NCI-H2107 (cell line): ENCODE measurements at places on chromosomes 11 and 22.

GRCh38 chr11:3825473-3826154 is 15.1 kb downstream of the RHOG start:
- no peak for DNase-seq

GRCh38 chr22:36362932-36363331 is 24.8 kb downstream of the MYH9 start:
- DNase-seq = no peak

DNA sequence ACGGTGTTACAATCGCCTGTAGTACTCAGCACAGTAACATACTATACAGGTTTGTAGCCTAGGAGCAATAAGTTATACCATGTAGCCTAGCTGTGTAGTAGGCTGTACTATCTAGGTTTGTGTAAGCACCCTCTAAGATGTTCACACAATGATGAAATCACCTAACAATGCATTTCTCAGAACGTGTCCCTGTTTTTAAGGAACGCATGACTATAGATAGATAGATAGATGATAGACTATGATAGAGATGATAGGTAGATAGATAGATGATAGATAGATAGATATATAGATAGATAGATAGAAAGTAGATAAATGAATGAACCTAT is 203.9 kb downstream of the FAM76B start:
- DNase-seq = no peak

DNA sequence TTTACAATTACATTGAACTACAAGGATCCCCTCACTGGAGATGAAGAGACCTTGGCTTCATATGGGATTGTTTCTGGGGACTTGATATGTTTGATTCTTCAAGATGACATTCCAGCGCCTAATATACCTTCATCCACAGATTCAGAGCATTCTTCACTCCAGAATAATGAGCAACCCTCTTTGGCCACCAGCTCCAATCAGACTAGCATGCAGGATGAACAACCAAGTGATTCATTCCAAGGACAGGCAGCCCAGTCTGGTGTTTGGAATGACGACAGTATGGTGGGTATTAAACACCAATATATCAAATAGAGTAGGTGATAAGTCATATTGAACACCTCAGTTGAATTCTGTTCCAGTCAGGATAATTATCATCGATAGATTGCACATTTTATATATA is 4.4 kb downstream of the FBXO7 start:
- no peak for DNase-seq

DNA sequence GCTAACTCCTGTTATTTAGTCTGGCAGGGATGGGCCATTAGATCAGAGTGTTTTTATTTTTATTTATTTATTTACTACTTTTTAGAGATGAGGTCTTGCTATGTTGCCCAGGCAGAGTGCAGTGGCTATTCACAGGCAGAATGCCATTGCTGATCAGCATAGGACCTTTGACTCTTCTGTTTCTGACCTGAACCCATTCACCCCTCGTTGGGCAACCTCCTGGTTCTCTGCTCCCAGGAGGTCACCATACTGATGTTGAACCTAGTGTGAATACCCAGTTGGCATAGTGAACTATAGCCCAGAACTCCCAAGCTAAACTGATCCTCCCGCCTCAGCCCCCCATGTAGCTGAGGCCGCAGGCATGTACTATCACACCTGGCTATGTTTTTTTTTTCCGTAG is 16.5 kb upstream of the CECR2 start:
- no peak for DNase-seq

DNA sequence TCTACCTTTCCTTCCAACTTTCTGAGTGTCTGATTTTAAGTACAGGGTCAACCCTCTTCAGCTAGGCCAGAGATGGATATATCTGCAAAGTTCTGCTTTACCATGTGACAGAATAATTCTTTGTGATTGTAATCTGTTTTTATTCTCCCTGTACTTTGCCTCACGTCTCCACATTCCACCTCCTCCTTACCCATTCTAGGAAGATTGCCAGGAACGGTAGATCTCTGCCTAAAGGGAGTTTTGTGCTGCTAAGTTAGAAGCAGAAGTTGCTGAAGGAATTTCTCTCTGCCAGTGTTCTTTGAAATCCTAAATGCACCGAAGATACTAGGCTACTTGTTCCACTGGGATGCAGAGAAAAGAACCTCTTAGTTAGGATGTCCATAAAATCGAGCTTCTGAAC is 20.7 kb upstream of the FAM181B start:
- DNase-seq = no peak

GRCh38 chr22:39729141-39729934 is 158.8 kb downstream of the CACNA1I start:
- DNase-seq = no peak

DNA sequence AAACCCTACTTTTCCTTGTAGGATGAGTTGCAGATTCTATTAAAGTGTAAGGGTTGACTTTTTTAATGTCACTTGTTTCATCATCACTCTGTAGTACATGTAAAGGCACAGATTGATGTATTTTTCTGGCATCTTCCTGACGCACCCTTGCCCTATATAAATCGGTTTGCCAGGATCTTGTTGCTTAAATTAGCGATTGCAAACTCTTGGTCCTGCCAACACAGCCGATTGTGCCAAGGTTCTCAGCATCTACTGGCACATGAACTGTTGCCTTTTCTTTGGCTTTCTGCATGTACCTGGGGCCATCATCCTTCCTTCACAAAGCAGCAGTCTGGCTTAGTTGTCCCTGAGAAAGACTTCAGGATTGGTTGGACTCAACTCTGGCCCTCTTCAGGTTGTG is 7.5 kb upstream of the LIN7C start:
- DNase-seq = no peak

GRCh38 chr11:91373497-91373896 is 851.1 kb upstream of the FAT3 start:
- no peak for DNase-seq

GRCh38 chr11:9228091-9228490 is 37.1 kb downstream of the DENND5A start:
- DNase-seq = no peak

DNA sequence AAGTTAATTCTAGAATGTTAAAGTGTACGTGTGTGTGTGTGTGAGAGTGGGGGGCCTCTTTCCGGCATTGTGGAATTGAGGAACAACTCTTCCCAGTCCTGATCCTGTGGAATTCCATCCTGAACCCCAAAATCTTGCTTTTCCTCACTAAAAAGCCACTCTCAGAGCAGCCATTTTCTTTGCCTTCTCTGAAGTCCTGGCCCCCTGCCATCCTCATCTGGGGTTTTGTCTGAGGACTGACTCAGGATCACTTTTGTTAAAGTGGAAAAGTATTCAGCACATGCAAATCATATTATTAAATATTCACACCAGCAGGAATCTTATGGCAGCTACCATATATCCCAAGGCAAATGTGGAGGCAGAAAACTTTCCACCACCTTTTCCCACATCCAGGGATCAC is 3.8 kb downstream of the SCN4B start:
- DNase-seq = no peak

- no peak for DNase-seq
Measured at GRCh38 chr11:94100253-94100652, 28.4 kb upstream of the PANX1 start.

DNA sequence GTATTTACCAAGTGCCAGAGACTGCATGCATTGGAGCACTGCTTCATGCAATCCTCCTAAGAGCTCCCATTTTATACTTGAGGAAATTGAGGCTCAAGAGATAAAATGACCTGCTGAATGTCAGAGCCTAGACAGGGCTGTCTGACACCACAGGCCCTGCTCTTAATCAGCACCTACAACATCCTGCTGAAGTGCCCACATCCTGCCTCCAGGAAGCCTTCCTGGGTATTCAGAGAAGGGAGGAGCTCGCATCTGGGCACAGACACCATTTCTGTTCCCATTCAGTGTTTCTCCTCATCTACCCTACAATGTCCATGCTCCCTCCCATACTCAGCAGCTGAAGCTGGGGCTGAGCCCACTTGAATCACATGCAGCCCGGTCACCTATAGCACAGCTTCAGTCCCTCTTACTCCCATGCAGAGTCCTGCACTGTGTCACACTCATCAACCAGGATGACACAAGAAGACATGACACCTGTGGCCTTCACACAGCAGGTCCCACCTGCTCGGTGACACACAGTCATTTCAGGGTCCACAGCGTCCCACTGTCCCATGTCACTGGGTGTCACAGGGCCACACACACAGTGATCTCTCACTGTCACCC is 53.1 kb downstream of the PDE2A start:
- no peak for DNase-seq

- DNase-seq = peak; percentile 29
Measured at GRCh38 chr11:16881074-16881709, 133.0 kb downstream of the PLEKHA7 start.

DNA sequence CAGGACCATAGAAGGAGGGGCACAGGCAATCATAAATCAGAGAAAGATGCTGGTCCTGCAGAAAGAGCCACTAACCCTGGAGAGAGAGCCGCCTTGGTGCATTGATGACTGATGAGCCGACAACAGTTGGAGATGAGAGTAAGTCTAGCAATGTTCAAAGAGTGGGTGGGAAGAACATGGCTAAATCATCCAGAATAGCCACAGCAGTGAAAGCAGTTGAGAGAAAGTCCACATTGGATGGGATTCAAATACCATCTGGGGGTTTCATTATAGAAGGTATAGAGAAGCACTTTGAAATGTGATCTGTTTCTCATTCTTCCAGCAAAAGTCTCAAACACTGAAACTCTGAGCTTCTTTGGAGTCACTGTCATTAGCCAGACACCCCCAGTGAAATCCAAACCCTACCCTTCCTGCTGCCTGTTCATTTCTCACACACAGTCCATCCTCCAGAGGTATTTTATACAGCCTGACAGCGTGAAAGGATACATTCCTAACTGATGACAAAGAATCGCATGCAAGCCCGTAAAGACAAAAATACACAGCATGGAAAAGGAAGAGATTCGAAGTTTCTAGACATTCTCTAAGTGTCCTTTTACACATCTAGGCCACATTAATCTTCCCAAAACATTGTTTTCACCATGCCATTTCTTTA is 303.1 kb upstream of the MPPED2 start:
- DNase-seq = no peak

GRCh38 chr11:789943-790342 is at the start of gene CEND1:
CEND1 (minus strand) TSS chr11:790090; CDS start chr11:788576, 1,514 bp downstream.
- DNase-seq = no peak

GRCh38 chr22:33779243-33779642 is 141.0 kb downstream of the LARGE1 start:
- DNase-seq = no peak

DNA sequence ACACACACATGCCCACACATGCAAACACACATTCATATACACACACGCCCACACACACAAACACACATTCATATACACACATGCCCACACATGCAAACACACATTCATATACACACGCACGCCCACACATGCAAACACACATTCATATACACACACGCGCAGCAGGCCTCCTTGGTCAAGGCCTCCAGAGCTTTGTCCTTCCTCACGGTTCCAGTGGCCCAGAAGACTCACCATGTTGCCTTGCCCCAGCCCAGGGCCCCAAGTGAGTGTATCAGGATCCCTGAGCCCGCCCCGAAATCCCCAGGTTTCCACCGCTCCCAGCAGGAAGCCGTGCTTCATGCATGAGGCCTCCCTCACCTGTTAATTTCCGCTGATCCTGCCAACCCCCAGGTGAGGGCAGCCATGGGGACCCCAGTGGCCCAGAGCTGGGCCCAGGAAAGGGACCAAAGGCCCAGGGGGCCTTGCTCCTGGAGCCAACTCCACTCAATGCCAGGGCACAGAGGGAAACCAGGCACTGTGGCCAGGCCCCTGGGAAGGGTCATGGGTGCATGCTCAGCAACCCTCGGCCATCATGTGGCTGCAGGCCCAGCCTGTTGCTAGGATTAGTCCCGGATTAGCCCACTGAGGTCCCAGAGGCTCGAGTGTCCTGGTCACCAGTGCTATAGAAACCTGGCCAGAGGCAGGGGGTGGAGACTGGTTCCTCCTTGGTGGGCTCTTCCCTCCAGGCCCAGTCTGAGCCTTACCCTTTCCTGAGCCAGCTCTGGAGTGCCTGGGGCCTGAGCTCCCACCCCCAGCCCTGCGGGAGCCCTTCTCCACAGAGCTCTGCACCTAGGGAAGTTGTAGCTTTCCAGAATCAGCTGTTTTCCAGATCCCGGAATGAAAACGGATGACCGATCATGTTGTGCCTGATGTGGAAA is 34.4 kb downstream of the IGF2 start:
- no peak for DNase-seq

GRCh38 chr11:33802194-33802950 is 28.1 kb upstream of the FBXO3 start:
- peak; percentile 31 for DNase-seq

DNA sequence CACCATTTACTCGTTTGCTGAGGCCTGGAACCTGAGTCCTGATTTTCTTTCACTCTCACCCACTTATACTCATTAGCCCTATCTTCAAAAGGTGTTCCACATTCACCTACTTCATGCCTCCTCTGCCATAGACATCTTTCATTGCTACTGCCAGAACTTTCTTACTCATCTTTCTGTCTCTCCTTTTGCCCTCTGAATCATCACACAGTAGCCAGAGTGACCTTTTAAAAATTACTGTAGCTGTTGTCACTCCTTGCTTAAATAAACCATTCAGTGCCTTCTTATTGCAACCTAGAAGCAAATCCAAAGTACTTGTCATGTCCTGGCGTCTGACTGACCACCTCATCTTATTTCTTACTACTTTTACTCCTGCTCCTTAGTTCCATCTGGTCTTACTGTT is 38.2 kb downstream of the ATXN10 start:
- DNase-seq = no peak

GRCh38 chr11:43367382-43368178 is 8.9 kb downstream of the TTC17 start:
- no peak for DNase-seq

DNA sequence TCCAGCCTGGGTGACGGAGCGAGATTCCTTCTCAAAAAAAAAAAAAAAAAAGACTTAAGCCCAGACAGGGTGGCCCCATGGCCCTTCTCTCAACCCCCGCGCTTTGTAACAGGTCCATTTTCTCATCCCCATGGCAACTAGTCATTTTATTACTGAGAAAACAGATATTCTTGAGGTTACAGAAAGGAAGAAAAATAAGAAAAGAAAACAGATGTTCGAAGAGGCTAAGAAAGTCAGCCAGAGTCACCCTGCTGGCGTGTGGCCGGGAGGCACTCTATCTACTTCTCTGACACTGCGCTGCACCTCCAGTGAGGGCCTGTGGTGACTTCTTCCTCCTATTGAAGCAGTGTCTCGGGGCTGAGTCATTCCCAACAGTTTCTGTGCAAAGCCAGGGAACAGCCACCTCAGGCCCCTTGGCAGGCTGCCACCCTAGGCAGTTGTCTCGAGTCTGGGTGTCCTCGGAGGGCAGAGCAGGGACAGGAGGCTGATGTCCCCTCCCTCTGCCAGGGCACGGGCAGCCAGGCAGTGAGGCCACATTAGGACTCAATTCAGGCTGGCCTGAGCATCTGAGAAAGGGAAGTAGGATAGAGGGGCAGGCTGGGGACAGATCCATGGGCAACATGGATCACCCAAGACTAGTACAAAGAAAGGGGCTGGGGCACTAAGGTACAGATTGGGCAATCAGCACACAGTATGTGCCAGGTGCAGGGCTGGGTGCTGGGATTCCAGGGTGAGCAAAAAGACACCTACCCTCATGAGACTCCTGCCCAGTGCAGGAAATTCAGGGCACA is 16.4 kb upstream of the SYVN1 start:
- DNase-seq = peak; percentile 61

GRCh38 chr11:1219446-1219833 is 3.4 kb upstream of the MUC5B start:
- DNase-seq = no peak
